CD4-positive, alpha-beta T cell (primary cell): ENCODE measurements at places on chromosomes 7 and 10.

GRCh38 chr10:77969114-77969513 lies 42.6 kb upstream of the DLG5 start:
- no peaks in the 10 kb centered on the region for H3K36me3 ChIP-seq
- H3K27ac ChIP-seq, result no peak overlapping the region
- H3K27me3 ChIP-seq, result no peaks in the 10 kb centered on the region
- H3K4me3 ChIP-seq, result no peak overlapping the region
- peaks cover 7% of the 10 kb centered on the region for H3K4me1 ChIP-seq

DNA sequence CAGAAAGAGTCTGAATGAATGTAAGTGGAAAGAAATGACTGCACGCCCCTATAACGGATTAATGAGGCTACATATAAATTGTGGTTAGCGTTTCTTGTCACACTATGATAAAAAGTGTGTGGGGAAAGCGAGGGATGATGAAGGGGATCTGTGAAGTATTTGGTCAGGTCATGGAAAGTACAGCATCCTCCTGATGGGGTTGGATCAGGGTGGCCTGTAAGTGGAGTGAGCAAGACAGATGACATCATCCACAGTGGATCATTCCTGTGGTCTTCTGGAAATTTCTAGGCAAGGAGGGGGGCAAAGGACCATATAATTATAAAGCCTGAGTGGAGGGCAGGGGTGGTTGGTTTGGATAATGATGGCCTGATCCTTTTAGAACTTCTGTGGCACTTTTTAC lies 606.0 kb downstream of the INHBA start:
- no peak overlapping the region for H3K4me3 ChIP-seq
- no peaks in the 10 kb centered on the region for H3K36me3 ChIP-seq
- H3K4me1 ChIP-seq, result no peaks in the 10 kb centered on the region

DNA sequence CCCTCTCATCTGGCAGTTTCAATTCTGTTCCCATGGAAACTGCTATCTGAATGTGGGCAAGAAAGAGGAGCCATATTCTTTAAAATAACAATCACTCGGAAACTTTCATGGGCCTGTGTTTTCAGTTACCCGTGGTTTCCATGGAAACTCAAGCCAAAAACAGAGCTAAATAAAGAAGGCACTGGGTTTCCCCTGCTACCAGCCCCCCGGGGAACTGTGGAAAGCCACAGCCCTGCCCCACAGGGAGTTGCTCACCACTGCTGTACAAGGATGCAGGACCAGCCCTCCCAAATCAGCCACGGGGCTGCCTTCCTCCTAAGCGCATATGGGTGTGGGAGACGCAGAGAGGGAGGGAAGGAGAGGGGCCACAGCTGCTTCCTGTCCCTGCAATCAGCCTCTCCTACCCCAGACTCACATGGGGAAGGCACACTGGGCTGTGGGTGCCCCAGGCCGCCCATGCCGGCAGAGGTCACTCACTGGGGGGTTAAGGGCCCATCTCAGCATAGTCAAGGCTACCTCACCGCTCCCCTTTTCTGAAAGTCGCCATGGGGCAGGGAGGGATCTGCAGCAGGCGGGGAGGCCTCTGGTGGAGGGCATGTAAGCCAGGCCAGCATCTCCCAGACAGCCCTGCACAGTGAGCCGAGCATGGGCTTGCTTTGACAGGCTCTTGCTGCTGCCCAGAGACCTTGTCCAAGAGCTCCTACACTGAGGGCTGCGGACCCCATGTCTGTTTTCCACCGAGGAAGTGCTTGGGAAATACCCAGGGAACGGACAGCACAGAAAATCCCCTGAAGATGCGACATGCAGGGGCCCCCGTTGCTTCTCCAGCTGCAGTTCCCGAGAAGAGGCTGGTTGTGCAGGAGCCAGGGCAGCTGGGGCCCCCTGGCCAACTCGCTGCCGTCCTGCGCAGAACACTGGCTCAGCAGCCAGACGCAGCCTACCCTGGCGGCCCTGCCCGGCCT lies 157.3 kb upstream of the PPP2R2D start:
- peaks cover 12% of the 10 kb centered on the region for H3K27me3 ChIP-seq
- no peak overlapping the region for H3K27ac ChIP-seq
- H3K4me1 ChIP-seq, result peaks cover 3% of the 10 kb centered on the region
- no peaks in the 10 kb centered on the region for H3K36me3 ChIP-seq

GRCh38 chr10:117266400-117266799 lies 25.5 kb downstream of the SLC18A2 start:
- H3K4me1 ChIP-seq, result no peaks in the 10 kb centered on the region
- DNase-seq, result no peak
- H3K27ac ChIP-seq, result no peak overlapping the region
- no peaks in the 10 kb centered on the region for H3K27me3 ChIP-seq
- no peaks in the 10 kb centered on the region for H3K36me3 ChIP-seq
- H3K4me3 ChIP-seq, result no peak overlapping the region

DNA sequence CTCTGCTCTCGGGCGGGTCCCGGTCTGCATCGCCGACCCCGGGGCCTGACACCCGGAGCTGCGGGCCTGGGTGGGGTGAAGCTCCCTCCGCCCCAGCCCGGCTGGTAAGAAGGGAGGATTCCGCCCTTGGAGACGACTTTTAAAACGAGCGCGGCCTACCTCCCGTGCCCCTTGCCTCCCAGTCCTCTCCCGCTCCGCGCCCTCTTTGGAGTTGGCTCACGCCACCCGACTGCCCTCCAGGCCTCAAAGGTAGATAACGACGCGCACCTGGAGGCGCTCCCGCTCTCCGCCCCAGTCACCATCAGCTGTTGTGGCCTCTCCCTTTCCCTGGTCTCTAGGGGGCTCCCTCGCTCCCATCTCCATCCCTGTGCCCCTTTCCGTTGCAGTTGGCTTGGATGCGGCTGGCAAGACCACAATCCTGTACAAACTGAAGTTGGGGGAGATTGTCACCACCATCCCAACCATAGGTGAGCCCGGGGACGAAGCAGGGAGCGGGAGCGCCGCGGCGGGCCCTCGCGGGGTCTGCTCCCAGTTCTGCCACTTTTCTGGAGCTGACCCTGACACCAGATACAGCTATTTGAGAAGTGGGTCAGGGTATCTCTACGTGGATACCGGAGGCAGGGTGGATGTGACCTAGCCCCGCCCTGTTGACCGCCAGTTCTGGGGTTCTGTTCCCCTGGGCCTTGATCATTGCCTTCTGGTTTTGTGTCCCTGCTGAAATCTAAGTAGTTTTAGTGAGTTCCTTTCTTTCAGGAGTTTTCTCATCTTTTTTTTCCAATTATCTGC lies 679 bp downstream of the ARF5 start:
- peak overlapping the region; percentile 92 for H3K4me3 ChIP-seq
- peaks cover 42% of the 10 kb centered on the region for H3K4me1 ChIP-seq
- no peaks in the 10 kb centered on the region for H3K27me3 ChIP-seq
- DNase-seq, result peak; percentile 36
- H3K27ac ChIP-seq, result peak overlapping the region; percentile 68

DNA sequence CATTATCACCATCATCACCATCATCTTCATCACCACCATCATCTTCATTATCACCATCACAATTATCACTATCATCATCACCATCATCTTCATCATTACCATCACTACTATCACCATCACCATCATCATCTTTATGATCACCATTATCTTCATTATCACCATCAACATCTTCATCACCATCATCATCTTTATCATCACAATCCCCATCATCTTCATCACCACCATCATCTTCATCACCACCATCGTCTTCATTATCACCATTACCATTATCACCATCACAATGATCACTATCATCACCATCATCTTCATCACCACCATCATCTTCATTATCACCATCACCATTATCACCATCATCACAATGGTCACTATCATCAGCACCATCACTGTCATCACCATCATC lies 621.1 kb downstream of the PTPRN2 start:
- no peak overlapping the region for H3K27ac ChIP-seq
- peaks cover 6% of the 10 kb centered on the region for H3K27me3 ChIP-seq
- H3K4me3 ChIP-seq, result no peak overlapping the region
- no peaks in the 10 kb centered on the region for H3K4me1 ChIP-seq
- H3K36me3 ChIP-seq, result no peaks in the 10 kb centered on the region

DNA sequence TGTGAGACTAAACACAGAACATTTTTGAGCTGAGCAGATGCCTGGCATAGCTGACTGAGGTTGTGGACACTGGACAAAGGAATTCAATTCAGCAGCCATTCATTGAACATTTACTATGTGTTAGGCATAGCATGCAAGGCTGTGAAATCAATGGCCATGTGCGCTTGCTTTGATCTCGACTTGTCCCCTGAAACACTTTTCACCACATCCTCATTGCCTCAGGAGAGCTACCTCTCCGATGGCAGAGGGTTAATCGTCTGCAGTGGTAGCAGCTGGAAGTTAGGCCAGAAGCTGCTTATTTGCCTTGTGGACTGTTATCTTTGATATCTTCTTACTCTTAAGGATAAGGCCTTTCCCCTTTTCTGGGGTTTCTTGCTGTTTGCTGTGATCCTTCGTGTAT lies 297.8 kb downstream of the AUTS2 start:
- H3K36me3 ChIP-seq, result no peaks in the 10 kb centered on the region
- DNase-seq, result no peak
- no peak overlapping the region for H3K27ac ChIP-seq
- no peak overlapping the region for H3K4me3 ChIP-seq
- H3K4me1 ChIP-seq, result no peaks in the 10 kb centered on the region
- H3K27me3 ChIP-seq, result no peaks in the 10 kb centered on the region

- no peak overlapping the region for H3K4me3 ChIP-seq
- no peak overlapping the region for H3K27ac ChIP-seq
- H3K36me3 ChIP-seq, result no peaks in the 10 kb centered on the region
- H3K27me3 ChIP-seq, result no peaks in the 10 kb centered on the region
- no peak for DNase-seq
These were observed 77.3 kb downstream of the CTBP2 start for GRCh38 chr10:125082881-125083575.

DNA sequence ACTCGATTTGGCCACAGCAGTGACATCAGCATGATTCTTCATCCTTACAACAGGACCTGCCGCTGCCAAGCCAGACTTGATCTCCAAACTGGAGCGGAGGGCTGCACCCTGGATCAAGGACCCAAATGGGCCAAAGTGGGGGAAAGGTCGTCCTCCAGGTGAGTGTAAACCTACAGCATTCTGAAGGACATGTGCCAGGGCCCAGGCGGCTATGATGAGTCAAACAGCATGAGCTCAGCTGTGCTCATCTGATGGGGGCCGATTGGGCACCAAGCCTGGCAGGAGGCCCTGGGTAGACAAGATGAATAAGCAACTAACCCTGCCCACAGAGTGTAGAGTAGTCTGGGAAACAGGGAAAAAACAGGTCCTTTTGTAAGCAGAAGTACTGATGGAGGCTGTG lies 14.4 kb upstream of the ATP6V0E2 start:
- no peak for DNase-seq
- H3K27me3 ChIP-seq, result no peaks in the 10 kb centered on the region

DNA sequence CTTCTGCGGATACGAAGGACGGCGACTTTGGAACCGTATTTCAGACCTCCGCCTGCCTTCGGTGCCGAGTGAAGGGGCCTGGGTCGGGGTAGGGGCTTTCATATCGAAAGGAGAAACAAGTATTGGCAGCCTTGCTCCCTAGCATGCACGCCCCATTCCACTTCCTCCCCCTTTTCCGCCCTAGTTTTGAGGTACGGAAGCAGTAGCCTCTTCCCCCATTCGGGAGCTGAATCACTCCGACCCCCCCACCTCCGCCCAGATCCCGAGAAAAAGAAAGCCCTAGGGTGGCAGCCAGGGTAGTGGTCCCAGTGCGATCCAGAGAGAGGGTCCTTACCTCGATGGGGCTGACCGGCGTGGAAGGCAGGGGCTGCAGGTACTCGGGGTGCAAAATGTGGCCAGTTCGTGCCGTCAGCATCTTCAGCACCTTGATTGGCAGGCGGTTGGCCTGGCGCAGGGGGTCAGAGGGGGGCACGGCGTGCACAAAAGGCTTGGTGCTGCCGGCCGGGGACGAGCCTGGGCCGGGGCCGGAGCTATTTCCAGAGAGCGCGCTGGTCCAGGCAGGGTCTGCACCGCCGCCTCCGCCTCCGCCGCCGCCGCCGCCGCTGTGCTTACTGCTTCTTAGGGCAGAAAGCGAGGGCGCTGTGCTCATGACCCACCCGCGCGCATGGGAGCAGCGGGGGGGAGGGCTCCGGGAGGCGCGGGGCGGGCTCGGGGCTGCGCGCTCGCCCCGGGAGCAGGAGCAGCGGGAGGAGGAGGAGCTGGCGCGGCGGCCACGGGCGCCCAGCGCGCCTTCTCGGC lies 594 bp downstream of the ZNF503 start:
- DNase-seq, result no peak
- peak overlapping the region; percentile 55 for H3K4me3 ChIP-seq
- no peaks in the 10 kb centered on the region for H3K36me3 ChIP-seq

DNA sequence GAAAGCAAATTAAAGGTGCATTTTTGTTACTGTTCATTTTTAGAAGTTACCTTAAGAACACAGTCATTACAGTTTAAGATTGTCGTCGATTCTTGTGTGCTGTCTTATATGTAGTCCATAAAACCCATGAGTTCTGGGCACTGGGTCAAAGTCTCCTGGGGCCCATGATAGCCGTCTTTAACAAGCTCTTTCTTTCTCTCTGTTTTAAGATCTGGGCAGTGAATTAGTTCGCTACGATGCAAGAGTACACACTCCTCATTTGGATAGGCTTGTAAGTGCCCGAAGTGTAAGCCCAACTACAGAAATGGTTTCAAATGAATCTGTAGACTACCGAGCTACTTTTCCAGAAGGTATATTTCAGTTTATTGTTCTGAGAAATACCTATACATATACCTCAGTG lies 90.7 kb upstream of the CAPZA2 start:
- no peaks in the 10 kb centered on the region for H3K36me3 ChIP-seq
- H3K4me1 ChIP-seq, result no peaks in the 10 kb centered on the region
- no peaks in the 10 kb centered on the region for H3K27me3 ChIP-seq
- H3K27ac ChIP-seq, result no peak overlapping the region
- no peak overlapping the region for H3K4me3 ChIP-seq
- no peak for DNase-seq
